ENCODE measurements at places on chromosomes 6 and 20. TPM values are rescaled to one million over a fixed set of nuclear protein-coding genes. Genes with fewer than 3 reads are reported as not detected.
A peak's percentile ranks its signal among the peaks of the same experiment; 100 is the strongest.

GRCh38 chr6:13354331-13355042 is 26.1 kb upstream of the TBC1D7 start:
- peak overlapping the region; percentile 92 for H3K27ac ChIP-seq
- DNase-seq: no peak
- no peaks in the 10 kb centered on the region for H3K27me3 ChIP-seq

GRCh38 chr6:166826264-166826663 is 130.1 kb downstream of the RNASET2 start:
- no peaks in the 10 kb centered on the region for H3K36me3 ChIP-seq
- H3K27me3 ChIP-seq: peaks cover 2% of the 10 kb centered on the region
- no peak overlapping the region for H3K27ac ChIP-seq
- peaks cover 28% of the 10 kb centered on the region for H3K4me1 ChIP-seq
- no peak for DNase-seq
- no peak overlapping the region for H3K4me3 ChIP-seq

DNA sequence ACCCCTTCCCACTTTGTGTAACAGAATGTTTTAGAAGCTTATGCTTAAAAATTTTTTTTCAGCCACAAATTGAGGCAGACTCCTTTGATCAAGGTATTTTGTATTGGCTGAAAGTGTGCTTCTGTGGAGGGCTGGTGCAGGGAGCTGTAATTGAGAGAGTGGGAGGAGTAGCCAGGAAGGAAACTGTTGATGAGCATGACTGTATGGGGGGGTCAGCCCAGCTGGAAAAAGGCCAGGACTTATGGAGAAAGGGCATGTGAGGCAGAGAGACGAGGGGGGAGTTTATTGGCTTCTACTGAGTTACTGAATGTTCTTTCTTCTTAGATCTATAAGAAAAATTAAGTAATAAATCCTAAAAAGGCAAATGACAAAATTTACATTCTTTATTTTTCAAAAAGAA is 13.4 kb downstream of the RFPL4B start:
- no peaks in the 10 kb centered on the region for H3K4me1 ChIP-seq
- H3K27ac ChIP-seq: no peak overlapping the region
- no peak for DNase-seq
- no peaks in the 10 kb centered on the region for H3K27me3 ChIP-seq
- H3K36me3 ChIP-seq: no peaks in the 10 kb centered on the region

GRCh38 chr20:49171909-49172308 is 16.2 kb downstream of the STAU1 start:
- no peak overlapping the region for H3K27ac ChIP-seq
- H3K4me3 ChIP-seq: no peak overlapping the region
- H3K4me1 ChIP-seq: peaks cover 34% of the 10 kb centered on the region
- peaks cover 40% of the 10 kb centered on the region for H3K36me3 ChIP-seq
- no peak for DNase-seq

HRH3 gene
- total RNA-seq: not detected

GRCh38 chr6:6402006-6402405 is 81.5 kb upstream of the F13A1 start:
- H3K36me3 ChIP-seq: no peaks in the 10 kb centered on the region
- H3K4me1 ChIP-seq: peaks cover 6% of the 10 kb centered on the region
- H3K4me3 ChIP-seq: no peak overlapping the region
- peaks cover 17% of the 10 kb centered on the region for H3K27me3 ChIP-seq
- DNase-seq: no peak
- no peak overlapping the region for H3K27ac ChIP-seq

GRCh38 chr6:15430931-15431405 is 185.1 kb downstream of the JARID2 start:
- H3K27me3 ChIP-seq: no peaks in the 10 kb centered on the region
- H3K4me1 ChIP-seq: peaks cover 92% of the 10 kb centered on the region
- DNase-seq: no peak
- H3K27ac ChIP-seq: no peak overlapping the region

DNA sequence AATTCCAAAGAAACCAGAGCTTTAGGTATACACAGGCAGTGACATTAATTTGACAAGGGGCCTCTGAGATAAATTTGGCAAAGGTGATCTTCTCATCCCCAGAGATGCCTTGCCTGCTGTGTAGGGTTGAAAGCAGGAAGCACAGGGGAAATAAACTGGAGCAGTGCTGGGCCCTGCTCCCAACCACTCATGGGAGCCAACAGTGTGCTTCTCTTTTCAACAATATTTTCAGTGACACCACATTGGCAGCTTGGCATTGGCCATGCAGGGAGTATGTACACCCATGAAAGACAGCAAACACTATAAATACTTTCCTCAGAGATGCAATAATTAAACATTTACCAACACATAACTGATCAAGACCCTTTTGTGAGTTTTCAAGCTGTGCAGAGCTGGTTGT is 90.7 kb upstream of the F13A1 start:
- no peak overlapping the region for H3K27ac ChIP-seq
- no peaks in the 10 kb centered on the region for H3K36me3 ChIP-seq
- H3K27me3 ChIP-seq: peaks cover 15% of the 10 kb centered on the region
- H3K4me1 ChIP-seq: peaks cover 7% of the 10 kb centered on the region
- no peak for DNase-seq
- no peak overlapping the region for H3K4me3 ChIP-seq

DNA sequence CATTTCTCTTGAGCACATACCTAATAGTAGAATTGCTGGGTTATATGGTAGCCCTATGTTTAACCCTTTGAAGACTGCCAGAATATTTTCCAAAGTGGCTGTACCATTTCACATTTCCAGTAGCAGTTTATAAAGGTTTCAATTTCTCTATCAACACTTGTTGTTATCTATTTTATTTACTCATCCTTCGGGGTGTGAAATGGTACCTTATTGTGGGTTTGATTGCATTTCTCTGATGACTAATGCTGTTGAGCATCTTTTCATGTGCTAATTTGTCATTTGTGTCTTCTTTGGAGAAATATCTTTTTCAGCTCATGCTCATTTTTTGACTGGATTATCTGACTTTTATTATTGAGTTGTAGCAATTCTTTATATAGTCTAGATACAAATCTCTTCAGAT is 5.4 kb downstream of the ENPP4 start:
- H3K27ac ChIP-seq: no peak overlapping the region
- H3K27me3 ChIP-seq: no peaks in the 10 kb centered on the region
- peaks cover 9% of the 10 kb centered on the region for H3K36me3 ChIP-seq
- H3K4me1 ChIP-seq: peaks cover 45% of the 10 kb centered on the region

SLPI gene
- not detected for total RNA-seq

GLO1 gene
- total RNA-seq: 52.4 TPM

DNA sequence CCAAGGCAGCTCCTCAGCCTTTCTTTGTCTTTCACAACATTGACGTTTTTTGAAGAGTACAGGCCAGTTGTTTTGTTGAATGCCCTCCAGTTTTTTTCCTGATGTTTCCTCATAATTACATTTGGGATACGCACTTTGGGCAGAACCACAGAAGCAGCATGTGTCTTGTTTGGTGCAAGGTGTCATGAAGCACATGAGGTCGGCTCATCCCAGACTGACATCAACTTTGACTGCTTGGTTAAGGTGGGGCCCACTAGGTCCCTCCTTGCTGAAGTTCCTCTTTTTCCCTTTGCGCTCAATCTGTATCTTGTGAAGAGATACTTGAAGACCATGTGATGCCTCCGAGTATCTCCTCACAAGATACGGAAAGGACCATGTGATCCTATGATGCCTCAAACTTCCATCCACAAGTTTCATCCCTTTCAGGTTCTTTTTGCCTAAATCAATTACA is 10.5 kb downstream of the SNAI1 start:
- peaks cover 12% of the 10 kb centered on the region for H3K4me1 ChIP-seq
- H3K27ac ChIP-seq: no peak overlapping the region
- H3K4me3 ChIP-seq: no peak overlapping the region
- no peaks in the 10 kb centered on the region for H3K27me3 ChIP-seq
- H3K36me3 ChIP-seq: no peaks in the 10 kb centered on the region
- no peak for DNase-seq

DNA sequence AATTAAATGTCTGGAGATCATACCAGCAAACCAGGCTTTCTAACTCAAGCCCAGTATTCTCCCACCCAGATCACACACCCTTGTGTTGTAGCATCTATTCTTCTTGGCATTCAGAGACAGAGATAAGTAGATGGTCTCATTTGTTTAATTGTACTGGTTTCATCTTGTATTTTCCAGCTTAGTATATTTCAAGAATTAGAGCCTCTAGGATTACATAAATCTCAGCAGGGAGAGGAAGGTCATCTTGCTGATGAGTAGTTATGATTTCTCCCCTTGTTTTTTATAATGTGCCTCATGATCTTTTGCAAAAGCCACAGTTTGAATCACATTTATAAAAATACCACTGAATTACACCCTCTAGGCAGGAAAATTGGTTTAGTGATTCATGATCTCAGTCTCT is 106.6 kb upstream of the NRSN1 start:
- H3K27me3 ChIP-seq: no peaks in the 10 kb centered on the region
- H3K4me3 ChIP-seq: no peak overlapping the region
- no peaks in the 10 kb centered on the region for H3K36me3 ChIP-seq
- DNase-seq: no peak

- no peak for DNase-seq
- H3K36me3 ChIP-seq: no peaks in the 10 kb centered on the region
Measured at GRCh38 chr6:78841111-78841510, 26.2 kb upstream of the IRAK1BP1 start.

GRCh38 chr6:75415804-75416203 is 77.8 kb downstream of the FILIP1 start:
- peaks cover 9% of the 10 kb centered on the region for H3K27me3 ChIP-seq
- DNase-seq: no peak
- no peak overlapping the region for H3K4me3 ChIP-seq
- H3K36me3 ChIP-seq: no peaks in the 10 kb centered on the region

DNA sequence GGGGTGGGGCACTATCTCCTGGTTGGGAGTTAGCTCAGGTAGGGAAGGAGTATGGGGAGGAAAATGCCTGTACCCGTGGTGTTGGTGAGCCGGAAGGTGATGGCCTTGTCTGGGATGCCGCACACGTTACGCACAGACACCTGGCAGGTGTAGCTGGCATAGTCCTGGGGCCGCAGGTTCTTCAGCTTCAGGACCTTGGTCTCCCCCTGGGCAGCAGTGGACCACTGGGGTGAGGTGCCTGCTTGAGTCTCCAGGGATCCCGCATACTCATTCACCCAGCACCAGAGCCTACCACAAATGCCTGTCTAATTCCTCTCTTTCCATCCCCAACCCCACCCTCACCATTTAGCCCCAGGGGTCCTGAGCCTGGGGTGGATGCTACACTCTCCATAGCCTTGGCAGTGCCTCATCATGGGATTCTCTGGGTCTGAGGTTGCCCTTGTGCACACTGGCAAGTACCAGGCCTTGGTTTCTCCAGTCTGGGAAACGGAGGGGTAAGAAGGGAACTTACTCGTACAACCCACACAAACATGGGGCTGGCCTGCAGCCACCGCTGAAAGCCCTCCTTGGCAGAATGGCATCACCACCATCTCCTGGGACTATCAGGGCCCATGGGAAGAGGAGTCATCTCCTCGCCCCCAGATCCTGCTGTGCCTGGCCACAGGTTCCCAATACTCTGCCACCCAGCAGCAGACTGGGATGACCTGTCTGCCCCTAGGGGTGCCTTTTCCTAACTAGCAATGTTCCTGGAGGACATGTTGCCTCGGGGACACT is 42.8 kb downstream of the MDGA1 start:
- no peak overlapping the region for H3K4me3 ChIP-seq
- peaks cover under 1% of the 10 kb centered on the region for H3K4me1 ChIP-seq
- DNase-seq: no peak
- no peak overlapping the region for H3K27ac ChIP-seq

PANK2 gene
- 55.0 TPM for total RNA-seq

DNA sequence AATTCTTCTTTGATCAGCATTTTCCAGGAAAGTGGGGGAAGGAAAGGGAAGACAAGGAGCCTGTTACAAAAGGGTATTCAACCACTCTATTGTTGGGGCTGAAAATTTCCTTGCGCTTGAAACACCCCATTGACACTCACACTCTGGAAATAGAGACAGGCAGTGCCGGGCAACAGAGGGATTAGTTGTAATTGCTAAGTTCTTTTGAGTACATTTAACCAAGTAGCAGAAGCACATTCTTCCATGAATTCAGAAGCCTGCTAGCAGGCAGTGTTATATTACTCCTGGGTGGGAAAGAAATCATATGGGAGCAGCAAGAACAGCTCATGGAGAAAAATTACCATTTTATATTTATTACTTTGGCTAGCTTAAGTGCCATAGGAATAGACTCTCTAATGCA is 745.5 kb downstream of the C6orf118 start:
- H3K27me3 ChIP-seq: no peaks in the 10 kb centered on the region
- H3K4me3 ChIP-seq: no peak overlapping the region
- H3K4me1 ChIP-seq: no peaks in the 10 kb centered on the region
- no peaks in the 10 kb centered on the region for H3K36me3 ChIP-seq
- no peak overlapping the region for H3K27ac ChIP-seq
- DNase-seq: no peak

DNA sequence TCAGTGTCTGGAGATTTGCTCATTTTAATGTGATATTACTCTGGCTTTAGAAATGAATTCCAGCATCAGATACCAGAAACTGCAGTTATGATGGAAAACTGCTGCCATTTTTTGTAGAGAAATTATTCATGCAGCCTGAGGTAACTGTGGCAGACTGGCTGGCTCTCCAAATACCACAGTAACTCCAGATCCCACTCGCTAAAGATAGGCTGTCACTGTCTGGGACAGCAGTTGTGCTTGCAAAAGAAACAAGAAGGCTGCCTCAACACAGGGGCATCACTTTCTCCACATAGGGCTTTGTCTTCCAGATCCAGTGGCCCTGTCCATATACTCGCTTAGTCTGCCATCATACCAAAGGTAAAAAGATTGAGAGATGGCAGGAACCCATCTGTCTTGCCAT is 52.7 kb downstream of the FAM184A start:
- no peaks in the 10 kb centered on the region for H3K27me3 ChIP-seq
- H3K4me1 ChIP-seq: no peaks in the 10 kb centered on the region
- H3K4me3 ChIP-seq: no peak overlapping the region
- no peaks in the 10 kb centered on the region for H3K36me3 ChIP-seq
- no peak for DNase-seq
- H3K27ac ChIP-seq: no peak overlapping the region
